ENCODE measurements at places on chromosomes 6 and 20. TPM values are rescaled to one million over a fixed set of nuclear protein-coding genes. Genes with fewer than 3 reads are reported as not detected.

GRCh38 chr6:37176268-37177076 lies 6.5 kb downstream of the PIM1 start:
- no peak for DNase-seq

DNA sequence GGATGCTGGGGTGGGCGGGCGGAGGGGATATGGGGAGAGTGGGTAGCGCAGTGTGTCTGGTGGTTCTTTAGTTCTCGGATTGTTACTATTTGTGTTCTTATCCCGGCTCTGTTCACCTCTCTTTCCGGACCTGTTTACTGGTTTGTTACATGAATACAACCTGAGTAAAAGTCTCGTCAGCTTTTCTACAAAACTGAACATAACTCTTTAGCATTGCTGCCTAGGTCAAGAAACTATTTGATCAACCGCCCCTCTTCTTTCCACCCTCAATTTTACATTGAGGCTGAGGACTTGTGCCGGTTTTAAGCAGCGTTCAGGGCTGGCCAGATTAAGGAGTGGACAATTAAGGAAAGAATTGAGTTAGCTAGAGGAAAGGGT lies 625 bp downstream of the ABT1 start:
- DNase-seq, result peak; percentile 4

DNA sequence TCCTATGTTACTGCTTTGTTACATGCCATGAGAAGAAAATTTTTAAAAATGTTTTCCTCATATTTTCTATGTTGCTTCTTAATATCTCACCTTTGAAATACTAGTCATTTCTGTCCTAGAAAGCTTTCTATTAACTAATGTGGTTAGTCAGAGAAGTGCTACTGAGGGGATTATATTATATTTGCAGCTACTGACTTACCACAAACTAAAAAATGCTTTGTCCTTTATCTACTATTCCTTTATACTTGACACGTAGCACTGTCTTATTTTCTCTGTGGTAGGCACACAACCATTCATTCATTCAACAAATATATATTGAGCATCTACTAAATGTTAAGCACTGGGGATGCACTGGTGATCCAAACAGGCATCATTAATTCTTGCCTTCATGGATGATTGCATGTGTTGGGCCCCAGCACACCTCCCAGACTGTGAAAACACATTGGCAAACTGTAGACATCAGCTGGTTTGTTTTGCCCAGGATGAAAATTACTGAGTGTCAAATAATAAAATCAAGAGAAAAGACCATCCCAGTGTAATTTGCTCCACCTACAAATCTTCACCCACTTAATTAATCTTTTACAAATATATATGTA lies 10.7 kb upstream of the MLIP start:
- no peak for DNase-seq

DNA sequence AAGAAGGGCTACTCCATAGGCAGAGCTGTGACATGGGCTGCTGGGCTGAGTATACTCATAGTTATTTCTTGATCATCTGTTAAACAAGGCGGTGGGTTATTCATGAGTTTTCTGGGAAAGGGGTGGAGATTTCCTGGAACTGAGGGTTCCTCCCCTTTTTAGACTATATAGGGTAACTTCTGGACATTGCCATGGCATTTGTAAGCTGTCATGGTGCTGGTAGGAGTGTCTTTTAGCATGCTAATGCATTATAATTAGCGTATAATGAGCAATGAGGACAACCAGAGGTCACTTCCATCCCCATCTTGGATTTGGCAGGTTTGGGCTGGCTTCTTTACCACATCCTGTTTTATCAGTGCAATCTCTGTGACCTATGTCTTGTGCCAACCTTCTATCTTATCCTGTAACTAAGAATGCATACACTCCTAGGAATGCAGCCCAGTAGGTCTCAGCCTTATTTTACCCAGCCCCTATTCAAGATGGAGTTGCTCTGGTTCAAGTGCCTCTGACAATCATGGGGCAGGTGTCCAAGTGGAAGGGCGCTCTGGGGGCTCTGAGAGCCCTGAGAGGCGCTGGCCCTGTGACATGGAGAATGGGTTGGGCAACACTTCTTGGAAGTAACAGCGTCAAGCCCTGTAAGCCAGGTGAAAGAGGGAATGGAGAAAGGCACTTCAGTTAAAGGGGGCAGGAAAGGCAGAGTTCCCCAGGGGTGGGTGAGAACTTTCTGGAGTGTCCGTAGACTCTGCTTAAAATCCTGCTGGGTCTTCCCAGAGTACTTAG lies 354.2 kb upstream of the SULF2 start:
- no peak for DNase-seq

DNA sequence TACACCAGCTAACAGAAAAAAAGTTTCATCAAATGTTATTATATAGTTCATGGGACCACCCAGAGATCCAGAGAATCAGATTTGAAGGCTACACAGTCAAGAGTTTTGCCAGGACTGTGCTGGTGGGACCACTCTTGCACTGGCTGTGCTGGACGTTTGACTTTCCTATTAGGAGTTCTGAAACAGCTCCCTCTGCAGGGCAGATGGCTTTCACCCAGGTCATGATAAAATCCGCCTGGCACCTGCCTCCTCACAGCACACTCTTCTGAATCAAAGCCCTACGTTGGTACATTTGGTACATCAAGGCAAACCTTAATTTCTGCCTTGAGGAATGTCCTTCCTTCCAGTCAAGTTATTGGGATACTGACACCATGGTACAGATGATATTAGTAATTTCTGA lies 302.1 kb downstream of the ZNF217 start:
- DNase-seq, result no peak

DNA sequence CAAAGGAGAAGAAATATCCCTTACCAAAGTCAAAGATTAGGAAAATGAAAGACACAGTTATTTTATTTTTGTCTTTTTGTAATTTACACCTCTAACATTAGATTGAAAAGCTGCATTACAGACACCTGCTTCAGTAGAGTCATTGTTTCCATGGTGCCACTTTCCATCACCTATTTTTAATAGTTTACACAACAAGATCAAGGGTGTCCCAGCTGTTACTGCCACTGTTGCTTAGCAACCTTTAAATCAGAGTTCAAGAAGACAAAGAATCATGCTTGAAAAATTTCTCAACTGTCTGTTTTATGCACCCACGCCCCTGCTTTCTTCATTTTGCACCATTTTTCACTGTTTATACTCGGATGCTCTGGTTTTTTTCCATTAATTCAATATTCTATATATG lies 668.2 kb upstream of the GJE1 start:
- DNase-seq, result no peak

GRCh38 chr6:11126876-11127275 lies 15.4 kb upstream of the ERVFRD-1 start:
- no peak for DNase-seq

GRCh38 chr6:17691925-17692538 lies 14.7 kb downstream of the NUP153 start:
- DNase-seq, result no peak

Gene SIRPD
- not detected for polyA plus RNA-seq

Gene C6orf58
- polyA plus RNA-seq, result not detected

DNA sequence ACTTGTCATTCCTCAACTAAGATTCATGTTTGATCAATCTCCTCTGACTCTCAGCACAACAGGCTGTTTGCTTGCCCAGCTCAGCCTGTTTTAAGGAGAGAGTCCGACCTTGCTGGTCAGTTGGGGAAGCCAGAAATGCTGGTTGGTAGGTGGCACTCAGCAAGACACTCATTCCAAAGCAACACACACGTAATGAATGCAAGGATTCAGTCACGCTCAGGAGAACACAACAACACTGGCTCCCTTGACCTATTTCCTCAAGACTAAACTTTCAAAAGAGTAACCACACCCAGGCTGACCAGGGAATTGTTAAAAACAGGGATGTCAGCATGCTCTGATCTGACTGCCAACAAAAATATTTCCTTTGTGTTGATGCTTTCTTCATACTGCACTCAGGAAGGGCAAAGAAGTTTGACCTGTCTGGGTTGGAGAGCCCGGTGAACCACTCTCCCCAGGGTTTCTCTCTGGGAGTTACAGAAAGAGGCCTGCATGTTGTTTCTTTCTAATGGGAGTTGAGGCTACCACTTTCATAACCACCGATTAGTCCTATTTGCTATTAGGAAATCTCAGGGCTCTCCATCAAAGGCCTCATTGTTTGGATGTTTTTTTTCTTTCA lies 25.6 kb upstream of the PREP start:
- DNase-seq, result peak; percentile 54

DNA sequence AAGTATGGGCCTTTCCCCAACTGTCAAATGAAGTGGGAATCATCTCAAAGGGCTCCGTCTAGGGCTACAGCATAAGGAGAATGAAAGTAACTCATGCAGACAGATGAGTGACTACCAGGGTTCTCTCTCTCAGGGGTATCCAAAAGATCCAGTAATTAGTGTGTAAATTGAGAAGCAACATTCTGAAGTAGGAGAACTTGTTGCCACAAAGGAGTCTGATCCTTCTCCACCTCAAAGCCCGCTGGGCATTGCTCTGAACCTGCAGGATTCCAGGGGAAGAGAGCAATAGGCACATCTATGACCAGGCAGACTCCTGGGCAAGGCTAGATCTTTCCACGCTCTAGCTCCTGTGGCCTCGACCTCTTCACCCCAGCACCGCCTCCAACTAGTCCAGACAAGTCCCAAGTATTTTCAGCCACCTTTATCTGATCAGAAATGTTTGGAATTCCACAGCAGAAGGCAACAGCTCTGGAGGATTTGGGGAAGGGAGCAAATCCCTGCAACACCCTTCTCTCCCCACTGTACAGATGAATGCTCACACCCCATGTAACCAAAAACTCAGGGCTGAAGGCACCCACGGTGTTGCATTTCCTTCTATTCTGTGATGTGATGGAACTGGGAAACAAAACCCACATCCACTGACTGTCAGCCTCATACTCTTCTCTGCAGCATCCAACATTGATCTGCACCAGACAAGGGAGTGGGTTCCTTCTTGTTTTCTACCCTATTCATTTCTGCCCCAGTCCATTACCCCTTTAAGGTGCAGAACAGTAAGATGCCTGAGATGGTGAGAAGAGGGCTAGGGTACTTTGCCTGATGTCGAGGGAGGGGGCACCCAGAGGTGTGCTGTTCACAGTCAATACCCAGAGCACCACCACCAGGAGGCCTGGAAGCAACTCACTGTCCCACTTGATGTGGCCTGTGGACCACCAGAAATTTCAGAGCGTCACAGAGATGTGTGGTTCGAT lies 41.0 kb downstream of the COX4I2 start:
- no peak for DNase-seq

DNA sequence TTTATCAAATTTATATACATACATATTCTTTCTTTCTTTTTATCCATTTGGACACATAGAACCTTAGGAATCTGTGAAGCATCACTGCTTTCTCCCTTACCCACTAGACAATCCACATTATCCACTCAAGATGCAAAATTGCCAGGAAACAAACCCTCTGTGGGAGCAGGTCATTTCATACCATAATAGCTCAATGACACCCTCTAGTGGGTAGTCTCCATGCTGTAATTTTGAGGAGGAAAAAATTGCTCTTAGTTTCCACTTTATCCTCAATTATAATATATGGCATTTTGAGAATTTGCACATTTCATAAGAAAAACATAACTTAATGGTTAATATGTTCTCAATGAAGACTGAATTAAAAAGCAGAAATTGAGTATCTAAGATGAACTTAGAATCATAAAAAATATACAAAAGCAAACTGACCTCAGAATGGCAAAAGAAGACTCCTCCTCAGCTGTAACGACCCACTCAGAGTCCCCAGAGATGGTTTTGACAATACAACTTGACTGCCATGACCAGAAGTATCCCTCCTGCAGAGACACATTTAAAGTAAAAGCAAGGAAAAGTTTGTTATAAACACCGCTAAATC lies 164.1 kb downstream of the FRK start:
- DNase-seq, result peak; percentile 37
